Neural crest cell (in vitro differentiated cells): ENCODE measurements at places on chromosomes 3 and 15.

DNA sequence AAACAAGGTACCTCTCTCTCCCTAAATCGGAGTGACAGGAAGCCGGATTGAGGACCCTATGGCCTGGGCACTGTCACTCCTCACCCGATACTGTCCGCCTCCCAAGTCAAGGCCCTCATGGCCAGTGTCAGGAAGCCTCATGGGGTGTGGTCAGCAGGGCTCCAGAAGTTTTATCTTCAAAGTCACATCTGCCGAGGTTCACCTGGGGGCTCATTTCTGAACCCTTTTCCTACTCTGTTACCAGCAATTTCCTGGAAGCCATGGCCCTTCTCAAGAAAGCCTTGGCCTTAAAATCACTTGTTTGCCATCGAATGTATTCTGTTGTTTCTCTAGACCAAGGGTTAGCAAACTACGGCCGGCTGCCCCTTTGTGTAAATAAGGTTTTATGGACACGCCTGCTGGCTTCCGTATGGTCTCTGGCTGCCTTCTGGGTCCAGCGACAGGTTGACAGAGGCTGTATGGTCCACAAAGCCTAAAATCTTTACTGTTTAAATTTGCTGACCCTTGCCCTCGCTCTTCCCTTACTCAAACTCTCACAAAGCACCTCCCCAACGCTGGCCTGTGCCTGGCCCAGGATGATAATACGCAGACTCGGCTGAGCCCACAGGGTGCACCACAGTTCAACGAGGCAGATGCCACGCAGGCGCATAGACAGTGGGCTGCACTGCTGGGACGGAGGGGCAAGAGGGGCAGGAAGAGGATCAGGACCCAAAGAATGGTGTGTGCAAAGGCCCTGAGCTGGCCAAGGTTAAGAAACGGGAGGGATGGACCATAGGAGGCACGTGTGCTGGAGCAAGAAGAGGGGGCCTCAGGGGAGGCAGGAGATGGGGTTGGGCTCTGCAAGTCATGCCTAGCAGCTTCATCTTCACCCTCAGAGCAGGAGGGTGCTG lies 24.7 kb upstream of the DUSP7 start:
- DNase-seq = no peak

DNA sequence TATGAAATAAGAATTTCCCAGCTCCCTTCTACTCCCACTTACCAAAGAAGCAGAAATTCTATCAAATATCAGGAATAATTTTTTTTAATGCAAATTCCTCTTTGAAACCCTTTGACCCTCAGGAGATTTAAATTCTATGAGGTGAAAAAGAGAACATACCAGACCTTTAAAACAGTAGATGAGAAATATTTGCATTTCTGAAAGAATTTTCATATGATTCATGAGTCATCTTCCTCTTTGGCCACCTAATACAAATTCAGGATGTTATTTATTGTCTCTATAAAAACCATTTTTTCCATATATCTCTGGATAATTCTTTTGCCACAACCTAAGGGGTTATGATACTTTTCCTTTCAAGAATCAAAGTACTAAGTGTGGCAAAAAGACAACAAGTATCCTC lies 67.3 kb upstream of the ST3GAL6 start:
- no peak for DNase-seq

DNA sequence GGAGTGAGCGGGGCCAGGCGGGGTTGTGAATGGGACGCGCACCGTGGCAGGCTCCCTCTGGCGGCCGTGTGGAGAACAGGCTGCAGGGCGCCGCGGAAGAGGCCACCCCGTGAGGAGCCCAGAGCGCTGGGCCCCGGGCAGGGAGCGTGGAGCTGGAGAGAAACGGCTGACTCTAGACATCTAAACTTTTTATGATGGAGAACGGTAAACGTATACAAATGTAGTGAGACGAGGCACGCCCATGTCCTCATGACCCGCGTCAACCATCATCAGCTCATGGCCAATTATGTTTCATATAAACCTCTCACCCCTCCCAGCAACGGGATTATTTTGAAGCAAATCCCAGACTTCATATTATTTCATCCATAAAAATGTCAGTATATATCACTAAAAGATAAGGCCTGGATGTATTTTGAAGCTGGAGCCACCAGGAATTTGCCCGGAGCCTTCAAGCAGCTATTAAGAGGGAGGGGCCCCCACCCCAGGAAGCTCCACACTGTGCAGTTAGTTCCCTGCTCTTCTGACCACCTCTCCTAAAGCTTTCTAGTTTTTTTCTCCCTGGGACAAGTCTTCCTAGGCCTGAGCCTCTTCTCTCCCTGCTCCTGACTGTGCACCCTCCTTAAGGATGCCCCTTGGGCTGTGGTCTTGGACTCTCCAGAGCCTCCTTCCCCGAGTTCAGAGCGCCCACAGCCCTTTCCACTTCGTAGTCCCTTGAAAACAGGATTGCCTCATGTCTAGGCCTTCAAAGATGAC lies 149.5 kb downstream of the SMAD6 start:
- DNase-seq = peak; percentile 88

DNA sequence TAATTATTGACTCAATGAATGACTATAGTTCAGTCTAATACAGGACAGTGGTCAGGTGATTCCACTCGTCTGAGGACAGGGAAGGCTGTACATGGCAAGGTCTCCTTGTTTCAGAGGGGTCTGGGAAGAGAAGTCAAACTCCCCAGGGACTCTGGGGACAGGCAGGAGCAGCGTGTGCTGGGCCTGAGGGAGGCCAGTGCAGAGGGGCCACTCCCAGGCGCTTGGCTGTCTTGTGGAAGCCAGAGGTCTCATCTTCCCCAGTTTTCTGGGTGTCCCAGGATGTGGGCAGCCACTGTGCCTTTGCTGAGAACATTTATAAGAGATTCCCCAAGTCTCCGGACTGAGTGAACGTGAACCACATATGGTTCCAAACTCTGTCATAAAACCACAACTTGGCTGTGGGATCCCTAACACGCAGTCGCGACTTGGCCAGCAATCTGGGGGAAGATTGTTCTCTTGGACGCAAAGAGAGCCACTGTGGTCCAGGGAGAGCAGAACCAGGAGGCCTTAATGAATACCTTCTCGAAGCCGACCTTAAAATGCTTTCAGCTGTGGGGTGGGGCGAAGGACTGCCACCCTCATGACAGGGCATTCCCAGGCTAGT lies 30.4 kb downstream of the BHLHE40 start:
- DNase-seq = no peak
